ENCODE measurements at places on chromosomes 1 and 21.

DNA sequence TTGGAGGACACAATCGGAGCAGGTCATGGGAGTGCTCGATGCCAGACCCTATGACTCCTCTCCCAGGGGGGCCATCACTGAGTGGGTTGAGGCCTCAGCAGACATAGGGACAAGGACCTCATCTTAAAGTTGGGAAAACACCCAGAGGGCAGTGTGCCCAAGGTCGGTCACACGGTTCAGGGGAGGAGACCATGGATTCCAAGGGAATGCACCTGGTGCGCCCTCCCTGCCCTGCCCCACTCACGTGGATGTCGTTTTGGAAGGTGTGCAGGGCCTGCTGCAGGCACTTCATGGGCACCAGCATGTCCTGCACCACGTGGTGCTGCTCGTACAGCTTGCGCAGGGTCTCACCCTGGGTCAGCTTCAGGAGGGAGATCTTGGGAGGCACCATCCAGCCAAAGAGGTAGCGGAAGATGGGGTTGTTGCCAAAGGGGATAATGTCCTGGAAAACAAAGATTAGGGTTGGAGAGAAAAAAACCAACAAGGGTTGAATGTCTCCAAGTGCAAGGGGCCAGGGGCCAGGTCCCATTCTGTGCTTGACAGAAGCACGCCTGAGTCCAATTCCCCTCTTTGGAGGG lies 33.1 kb downstream of the DHCR24 start:
- no peak for DNase-seq

- peak; percentile 31 for DNase-seq
These were observed 569 bp upstream of the WARS2 start for GRCh38 chr1:119141020-119141424.

GRCh38 chr21:35050348-35051286 lies 1.5 kb upstream of the RUNX1 start:
- DNase-seq = peak; percentile 74

DNA sequence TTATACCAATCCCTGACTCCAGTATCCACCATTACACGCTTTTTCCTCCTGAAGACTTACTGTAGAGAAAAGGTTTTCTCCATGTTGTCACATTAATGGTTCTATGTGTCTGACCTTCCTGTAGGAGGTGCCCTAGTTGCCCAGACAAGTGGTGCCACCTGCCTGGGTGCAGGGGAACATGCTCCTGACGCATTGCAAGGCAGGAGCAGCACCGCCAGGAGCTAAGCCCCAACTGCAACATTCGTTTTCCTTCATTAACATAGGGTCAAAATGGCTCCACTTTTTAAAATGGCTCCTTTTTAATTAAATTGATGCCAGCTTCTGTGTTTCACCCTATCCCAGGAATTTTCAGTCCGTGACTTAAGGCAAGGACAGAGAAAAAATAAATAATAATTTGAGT lies 220.1 kb upstream of the SAMSN1 start:
- DNase-seq = no peak

DNA sequence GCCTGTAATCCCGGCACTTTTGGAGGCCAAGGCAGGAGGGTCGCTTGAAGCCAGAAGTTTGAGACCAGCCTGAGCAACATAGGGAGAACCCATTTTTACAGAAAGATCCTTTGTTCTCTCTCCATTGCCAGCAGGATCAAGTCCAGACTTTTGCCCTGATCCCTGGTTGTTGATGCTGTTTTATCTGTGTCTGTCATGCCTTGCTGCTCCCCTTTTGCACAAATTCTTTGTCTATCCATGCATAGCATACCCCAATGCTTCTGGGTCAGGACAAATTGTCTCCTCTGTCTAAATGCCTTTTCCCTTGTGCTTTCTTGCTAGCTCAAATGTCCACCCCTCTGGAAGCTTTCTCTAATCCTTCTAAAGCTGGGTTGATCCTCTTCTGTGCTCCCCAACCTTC lies 25.3 kb upstream of the FAAH start:
- no peak for DNase-seq

DNA sequence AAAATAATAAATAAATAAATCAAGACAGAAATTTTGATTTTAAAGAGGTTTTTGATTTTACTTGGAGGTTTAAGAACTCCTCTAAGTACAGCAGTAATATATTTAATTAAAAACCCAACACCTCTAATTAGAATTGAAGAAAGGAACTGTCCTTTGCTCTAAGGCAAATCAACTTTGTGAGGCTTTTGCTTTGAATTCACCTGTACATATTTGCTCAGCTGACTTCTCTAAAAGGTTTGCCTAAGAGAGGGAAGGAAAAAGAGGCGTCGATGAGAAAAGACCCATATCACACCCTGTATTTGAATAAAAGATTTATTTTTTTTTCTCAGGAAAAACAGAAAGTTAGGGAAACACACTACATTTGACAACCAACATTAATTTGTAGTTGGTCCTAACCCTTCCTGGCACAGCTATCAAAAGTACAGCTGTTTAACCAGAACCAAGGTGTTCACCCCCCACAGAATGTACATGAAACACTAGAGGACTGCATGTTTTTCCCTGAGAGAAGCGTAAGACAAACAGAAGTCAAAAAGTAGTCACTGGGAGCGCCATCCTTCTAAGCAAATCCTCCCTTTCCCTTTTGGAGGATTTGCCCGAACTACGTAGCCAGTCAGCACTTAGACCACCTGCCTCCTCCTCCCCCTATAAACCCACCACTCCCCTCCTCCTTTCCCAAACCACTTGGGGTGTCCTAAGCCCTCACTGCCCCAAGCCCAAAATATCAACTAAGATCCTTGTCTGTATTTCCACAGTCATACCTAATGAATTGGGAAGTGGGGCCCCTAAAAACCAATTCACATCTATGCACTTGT lies 4.9 kb downstream of the MCL1 start:
- DNase-seq = no peak

DNA sequence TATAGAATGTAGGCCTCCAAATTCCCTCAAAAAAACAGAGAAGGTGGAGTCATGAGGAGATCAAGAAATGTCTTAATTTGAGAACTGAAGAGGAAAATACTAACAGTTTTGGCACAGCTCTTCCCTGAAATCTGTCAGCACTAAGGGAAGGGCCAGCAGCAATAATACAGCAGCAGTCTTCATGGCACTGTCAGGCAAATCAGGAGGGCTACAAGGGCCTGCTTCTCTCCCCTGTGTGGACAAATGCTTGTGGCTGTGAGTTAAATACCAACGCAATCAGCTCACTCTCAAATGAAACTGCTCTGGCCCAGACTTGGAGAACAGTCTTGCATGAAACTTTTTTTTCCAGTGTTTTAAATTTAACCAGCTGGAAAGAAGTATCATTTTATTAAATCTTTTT lies 20.5 kb upstream of the CNN3 start:
- DNase-seq = peak; percentile 89

- no peak for DNase-seq
These were observed 23.1 kb upstream of the PAXBP1 start for GRCh38 chr21:32794644-32795079.

DNA sequence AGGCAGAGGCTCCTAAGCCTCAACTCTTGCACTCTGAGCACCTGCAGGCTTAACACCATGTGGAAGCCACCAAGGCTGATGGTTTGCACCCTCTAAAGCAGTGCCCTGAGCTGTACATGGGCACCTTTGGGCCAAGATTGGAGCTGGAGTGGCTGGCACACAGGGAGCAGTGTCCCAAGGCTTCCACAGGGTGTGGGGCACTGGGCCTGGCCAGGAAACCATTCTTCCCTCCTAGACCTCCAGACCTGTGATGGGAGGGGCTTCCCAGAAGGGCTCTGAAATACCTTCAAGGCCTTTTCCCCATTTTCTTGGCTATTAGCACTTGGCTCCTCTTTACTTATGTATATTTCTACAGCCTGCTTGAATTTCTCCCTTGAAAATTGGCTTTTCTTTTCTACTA lies 67.9 kb upstream of the PPM1J start:
- no peak for DNase-seq

DNA sequence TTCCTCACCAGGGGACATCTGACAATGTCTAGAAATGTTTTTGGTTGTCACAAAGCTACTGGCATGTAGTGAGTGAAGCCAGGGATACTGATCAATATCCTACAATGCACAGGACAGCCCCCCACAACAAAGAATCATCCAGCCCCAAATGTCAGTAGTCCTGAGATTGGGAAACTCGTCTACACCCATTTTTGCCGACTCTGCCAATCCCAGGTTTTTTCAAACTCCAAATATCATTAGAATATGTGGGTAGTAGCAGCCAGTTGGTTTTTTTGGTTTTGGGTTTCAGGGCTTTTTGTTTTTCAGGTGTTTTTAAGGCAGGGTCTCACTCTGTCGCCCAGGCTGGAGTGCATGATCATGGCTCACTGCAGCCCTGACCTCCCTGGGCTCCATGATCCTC lies 5.9 kb downstream of the SPATA46 start:
- DNase-seq = no peak

DNA sequence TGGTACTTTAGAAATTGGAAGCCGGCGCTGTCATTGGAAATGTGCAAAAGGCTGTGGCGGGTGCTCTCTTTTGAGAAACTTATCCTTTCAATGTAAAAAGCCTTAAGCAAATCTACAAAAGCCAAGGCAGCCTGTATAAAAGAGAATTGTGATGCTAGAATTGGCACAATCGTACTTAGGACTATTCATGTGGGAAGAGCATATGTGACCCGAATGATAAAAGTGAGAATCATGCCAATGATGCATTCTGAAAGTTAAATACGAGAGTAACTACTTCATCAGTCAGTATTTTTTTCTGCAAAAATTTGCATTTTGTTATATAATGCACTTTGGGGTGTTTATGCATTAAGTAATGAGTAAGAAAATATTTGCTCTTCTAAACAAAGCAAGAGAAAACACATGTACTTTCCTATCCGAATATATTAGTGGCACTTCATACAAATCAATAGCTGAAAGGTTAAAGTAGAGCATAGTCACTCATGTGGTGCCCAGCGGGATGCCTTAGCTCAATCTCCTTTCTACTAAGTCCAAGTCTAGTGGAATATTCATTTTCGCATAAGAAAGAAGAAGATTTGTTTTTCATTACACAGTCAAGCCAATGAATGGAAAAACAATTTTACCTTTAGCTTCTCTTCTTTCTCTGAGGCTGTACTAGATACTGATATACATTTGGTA lies 1256.6 kb upstream of the B3GALT2 start:
- DNase-seq = no peak

Data from fibroblast of upper back skin (primary cell).